Activated CD4-positive, alpha-beta T cell treated with anti-CD3 and anti-CD28 coated beads, Interleukin-2, amount 50 U/mL, for 24 hours (primary cell): ENCODE measurements at places on chromosomes 13 and 19.
A peak's percentile ranks its signal among the peaks of the same experiment; 100 is the strongest.

DNA sequence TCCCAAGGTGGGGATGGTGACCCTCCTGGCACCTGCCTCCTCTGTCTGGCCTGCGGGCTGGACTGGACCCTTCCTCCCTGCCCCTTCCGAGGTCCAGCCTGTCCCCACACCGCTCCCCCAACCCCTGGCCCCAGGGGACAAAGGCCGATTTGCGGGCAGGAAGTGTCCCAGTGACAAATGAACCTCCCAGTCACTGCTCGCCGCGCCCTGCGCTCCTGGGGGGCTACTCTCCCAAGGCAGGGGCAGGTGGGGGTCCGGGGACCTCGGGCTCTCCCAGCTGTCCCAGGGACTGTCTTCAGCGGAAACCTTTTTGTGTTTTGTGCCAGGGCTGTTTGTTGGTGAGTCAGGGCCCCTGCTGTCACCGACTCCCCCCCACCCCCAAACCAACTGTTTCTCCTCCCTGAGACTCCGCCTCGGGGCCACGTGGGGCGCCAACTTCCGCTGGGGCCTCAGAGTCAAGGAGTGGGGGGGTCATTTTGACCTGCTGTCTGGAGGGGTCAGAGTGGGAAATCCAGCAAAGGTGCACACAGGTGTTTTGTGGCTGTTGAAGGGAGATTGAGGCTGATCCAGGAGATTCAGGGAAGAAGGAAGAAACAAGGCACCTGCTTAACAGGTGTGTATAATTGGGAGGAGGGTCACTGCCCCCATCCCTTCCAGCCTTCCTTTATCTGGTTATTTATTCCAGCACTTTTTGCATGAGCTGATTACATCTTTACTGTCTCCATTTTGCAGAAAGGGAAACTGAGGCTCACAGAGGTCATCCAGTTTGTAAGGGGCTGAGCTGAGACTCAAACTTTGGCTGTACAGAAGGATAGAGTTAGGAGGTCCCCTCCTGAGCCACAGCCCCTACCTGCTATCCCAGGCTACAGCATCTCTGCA, 831 bp downstream of the PGPEP1 start:
- DNase-seq: peak; percentile 63

DNA sequence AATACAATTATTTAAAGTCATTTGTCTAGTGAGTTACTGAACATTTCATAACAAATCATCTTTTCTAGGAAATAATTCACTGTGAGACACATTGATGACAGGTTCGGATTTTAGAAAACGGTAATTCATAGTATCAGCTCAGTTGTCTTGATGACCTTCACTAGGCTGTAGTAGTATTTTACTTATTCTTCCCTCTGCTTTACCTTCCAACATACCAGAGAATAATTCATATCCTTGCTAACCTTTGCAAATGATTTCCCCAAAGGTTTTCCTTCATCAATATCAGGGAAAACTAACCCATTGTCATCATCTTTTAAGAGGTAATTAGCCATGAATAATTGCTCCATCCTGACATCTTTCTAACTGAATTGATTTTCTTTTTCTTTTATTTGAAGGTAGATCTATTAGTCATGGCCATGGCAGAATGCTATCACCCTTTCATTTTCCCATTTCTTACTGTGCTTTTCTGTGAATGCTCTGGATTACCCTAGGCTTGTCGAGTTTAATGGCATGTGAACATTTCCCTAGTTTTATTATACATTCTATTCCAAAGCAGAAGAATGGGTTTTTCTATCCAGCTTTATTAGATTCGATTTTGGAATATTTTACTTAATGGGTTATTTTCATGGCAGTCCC, 299.2 kb downstream of the OLFM4 start:
- no peak for DNase-seq

- DNase-seq: no peak
Observed at GRCh38 chr13:30429721-30430694, 7.7 kb downstream of the UBE2L5 start.

- no peak for DNase-seq
Observed at GRCh38 chr13:95564733-95565291, 12.3 kb downstream of the CLDN10 start.

DNA sequence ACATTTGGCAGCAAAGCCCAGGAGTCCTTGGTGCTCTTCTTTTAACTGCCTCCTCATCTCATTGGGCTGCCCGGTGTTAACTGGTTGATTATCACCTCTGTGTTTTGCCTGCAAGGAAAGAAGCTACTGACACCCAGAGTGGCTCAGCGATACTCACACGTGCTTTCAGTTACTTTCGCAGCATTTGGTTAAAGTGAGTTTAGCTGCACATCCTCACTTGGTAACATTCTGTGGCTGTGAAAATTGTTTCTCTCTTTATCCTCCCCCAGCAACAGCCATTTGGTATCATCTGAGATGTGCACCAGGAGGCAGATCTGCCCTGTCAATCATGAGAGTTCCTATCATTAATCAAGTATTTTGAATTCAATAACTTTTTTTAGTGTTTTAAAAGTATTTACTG, 44.6 kb upstream of the GPR183 start:
- DNase-seq: no peak

DNA sequence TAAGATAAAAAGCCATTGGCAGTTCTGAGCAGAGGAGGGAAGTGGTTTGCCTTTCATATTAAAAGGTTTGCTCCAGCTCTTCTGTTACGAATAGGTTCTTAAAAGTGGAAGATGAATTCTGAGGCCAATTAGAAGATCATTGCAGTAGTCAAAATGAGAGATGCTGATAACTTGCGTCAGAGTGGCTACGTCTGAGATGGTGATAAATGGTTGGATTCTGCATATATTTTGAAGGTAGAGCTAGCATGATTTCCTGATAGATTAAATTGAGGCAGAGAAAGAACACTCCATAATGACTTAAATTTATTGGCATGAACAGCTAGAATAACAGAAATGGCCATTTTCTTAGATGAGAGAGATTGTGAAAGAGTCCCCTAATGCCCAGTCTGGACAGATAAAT, 652.6 kb downstream of the DACH1 start:
- DNase-seq: no peak

DNA sequence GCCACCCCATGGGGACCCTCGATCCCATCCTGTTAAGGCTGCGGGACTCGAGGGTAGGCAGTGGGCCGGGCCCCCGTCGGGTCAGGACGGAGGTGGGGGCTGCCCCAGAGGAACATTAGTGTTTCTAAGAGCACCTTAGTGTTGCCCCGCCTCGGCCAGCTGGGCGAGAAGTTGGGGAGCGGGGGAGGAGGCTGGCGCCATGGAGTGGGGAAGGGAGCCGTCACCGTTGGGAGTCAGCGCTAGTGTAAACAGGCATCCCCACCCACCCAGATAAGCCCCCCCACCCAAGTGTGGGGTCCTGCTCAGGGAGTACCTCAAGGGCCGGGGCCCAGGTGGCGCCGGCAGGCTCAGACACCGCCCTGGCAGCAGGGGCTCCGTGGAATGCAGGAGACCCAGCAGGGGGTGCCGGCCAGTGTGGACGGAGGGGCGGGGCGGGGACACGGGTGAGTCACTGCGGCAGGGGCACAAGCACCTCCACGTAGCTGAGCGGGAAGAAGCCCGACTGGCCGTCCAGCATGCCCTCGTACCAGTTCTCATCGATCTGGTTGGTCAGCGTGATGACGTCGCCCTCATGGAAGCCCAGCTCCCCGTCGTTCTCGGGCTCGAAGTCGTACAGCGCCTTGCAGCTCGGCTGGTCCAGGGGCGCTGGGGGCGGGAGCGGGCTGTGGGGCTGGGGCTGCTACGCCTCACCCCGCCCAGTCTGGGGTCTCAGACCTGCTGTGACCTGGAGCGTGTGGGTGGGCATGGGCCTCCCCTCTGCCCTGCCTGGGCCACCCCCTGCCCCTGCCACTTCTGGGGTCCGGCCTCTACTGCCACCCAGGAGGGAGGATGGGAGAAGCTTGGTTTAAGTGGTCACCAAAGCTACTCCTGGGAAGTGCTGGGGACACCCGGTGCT, 18.0 kb downstream of the MPND start:
- DNase-seq: no peak

- no peak for DNase-seq
Observed at GRCh38 chr13:90205911-90206310, 1141.6 kb upstream of the MIR17HG start.

GRCh38 chr13:40292536-40292935, 373.9 kb downstream of the FOXO1 start:
- no peak for DNase-seq

- DNase-seq: no peak
Observed at GRCh38 chr19:30004403-30004802, 62.4 kb downstream of the URI1 start.

GRCh38 chr13:109207622-109208021, 578.2 kb downstream of the MYO16 start:
- DNase-seq: no peak

DNA sequence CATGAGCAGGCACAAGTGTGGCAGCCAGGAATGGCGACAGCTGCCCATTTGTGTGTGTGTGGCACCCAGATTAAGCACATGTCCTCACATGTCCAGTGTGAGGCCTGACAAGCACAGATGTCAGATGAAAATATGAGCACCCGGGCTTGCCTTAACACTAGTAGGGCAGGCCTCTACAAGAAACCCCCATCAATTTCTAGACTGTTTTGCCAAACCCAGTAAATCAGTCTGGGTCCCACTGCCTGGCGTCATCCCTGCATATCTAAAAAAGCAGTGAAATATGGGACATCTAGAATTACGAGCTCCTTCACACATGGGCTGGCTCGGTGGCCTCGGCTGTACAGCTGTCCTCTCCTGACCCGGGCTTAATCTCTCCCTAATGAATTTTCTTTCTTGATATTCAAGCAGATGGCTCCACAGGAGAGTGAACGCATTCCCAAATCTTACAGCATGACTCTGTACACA, 432.7 kb downstream of the FOXO1 start:
- DNase-seq: no peak

GRCh38 chr13:69213396-69213795, 894.2 kb upstream of the ATXN8OS start:
- no peak for DNase-seq

DNA sequence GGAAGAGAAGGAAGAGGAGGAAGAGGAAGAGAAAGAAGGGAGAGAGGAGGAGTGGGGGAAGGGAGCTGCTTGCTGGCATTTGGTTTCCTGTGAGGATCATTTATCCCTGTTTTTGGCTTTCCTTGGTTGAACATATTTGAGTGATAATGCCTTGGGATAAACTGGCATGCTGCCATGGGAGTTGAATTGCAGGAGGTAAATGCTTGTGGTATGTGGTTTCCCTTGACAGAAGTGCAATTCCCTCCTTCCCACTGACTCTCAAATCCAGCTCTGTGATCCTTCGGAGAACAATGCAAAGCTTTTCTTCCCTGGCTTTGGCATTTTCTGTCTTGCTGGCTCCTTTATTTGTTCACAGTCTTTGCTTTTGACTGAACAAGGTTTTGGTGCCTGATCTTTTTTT, 27.2 kb upstream of the CBY2 start:
- DNase-seq: no peak

DNA sequence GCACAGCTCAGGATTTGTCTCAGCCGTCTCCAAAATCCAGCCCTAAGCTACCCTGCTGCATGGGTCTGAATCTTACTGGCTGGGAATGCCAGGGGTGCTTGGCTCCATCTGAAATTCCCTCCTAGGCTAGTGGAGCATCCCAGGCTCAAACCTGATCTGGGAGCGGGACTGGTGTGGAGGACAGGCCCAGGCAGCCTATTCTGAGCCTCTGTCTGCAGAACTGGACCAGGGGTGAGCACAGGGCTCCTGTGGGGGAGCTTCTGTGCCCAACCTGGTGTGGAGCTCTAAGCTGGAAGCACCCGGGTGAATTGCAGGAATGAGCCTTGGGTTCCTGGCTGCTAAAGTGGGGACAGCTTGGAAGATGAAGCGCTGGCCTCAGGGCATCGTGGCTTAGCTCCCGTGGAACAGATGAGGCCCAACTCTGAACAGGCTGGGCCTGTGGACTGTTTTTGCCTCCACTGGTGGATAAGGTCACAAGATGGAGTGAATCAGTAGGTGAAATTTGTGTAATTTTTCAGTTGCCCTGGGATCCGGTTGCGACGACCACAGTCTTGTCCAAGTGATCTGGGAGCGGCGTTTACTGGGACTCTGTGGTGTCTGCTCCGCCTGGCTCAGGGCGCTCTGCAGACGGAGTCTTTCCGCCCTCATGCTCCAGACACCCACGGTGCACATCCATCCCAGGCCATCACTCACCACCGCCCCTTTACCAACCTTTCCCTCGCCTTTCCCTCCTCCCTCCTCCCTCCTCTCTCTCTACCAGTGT, 79.5 kb downstream of the TEX29 start:
- no peak for DNase-seq

- no peak for DNase-seq
Observed at GRCh38 chr19:27885359-27885758, 1327.6 kb downstream of the UQCRFS1 start.

DNA sequence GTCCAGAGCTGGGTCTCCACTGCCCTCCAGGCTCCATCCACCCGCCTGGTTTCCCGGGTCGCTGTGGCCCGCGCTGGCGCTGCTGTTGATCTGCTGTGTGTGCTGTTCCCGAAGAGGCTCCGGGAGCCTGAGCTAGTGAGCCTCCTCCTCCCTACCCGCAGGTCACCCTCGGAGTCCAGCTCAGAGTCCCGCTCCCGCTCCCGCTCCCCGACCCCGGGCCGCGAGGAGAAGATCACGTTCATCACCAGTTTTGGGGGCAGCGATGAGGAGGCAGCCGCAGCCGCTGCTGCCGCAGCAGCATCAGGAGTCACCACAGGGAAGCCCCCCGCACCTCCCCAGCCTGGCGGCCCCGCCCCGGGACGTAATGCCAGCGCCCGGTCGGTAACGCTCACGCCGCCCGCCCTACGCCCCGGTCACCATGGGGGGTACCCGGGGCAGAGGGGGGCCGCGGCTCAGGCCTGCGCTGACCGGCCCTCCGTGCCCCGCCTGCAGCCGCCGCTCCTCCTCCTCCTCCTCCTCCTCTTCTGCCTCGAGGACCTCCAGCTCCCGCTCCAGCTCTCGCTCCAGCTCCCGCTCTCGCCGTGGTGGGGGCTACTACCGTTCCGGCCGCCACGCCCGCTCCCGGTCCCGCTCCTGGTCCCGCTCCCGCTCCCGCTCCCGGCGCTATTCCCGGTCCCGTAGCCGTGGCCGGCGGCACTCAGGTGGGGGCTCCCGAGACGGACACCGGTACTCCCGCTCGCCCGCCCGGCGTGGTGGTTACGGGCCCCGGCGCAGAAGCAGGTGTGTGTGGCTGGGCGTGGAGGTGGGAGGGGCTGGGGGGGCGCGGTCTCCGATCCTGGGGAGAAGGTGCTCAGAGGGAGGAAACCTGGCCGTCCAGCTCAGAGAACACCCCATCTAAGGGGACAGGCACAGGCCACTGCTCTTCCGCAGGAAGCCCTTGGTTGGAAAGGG, 12.2 kb downstream of the ZNF296 start:
- DNase-seq: no peak

DNA sequence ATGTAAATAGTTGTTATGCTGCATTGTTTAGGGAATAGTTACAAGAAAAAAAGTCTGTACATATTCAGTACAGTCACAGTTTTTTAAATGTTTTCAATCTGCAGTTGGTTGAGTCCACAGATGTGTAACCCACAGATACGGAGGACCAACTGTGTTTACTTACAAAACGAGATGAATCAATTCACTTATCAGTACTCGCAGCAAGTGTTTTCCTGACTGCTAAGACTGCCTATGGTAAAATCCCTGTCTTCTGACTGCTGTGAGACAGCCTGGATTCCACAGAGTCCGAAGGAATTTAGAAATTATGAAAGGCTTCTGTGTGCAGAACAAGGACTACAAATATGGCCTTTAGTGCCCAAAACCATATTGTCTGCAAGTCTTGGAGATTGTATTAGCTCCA, 45.7 kb upstream of the C1QTNF9 start:
- no peak for DNase-seq

GRCh38 chr13:84864341-84864740, 934.9 kb downstream of the SLITRK6 start:
- no peak for DNase-seq

GRCh38 chr19:16338470-16339360, 14.1 kb downstream of the KLF2 start:
- no peak for DNase-seq
